Ascending aorta (tissue), 2 donors: ENCODE measurements at places on chromosomes 7 and 10. TPM values are rescaled to one million over a fixed set of nuclear protein-coding genes. Genes with fewer than 3 reads are reported as not detected.

CYP3A5 gene
- 0.43 TPM for total RNA-seq

COL28A1 gene
- total RNA-seq: 0.11 TPM

HECW1 gene
- not detected for total RNA-seq

GNA12 gene
- total RNA-seq: 61.0 TPM

OR6V1 gene
- total RNA-seq: not detected

DNA sequence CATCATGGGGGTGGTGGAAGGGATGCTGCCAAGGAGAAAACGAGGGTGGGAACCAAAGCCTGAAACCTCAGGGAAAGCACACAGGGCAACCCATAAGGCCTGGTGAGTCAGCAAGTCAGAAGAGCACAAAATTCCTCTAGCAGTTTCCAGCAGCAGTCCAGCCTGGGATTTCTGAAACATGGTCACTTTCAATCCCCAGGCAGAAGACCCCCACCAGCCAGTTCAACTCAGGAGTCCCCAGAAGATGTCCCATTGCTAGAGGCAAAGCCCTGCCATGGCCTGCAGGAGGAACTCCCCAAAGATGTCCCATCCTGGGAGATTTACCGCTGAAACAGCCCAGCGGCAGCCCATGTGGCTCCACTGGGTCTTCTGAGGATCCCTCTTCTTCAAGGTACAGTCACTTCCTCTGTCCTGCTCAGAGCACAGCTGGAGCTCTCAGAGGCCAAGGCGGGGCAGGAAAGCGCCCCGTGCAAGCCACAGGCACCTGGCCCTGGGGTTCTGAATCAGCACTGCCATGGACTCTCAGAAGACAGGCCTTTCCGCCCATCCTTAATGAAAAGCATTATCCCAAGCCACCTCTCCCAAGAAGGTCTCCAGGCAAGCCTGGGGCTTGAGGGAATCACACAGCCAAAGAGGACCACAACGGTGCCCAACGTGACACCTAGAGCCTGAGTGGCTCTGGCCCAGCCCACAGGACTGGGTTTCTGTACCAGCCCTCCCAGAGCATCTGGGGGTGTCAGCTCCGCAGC, 196.9 kb downstream of the GRID1 start:
- no peaks in the 10 kb centered on the region for H3K27me3 ChIP-seq
- H3K36me3 ChIP-seq: no peaks in the 10 kb centered on the region
- no peaks in the 10 kb centered on the region for H3K4me1 ChIP-seq
- no peak overlapping the region for H3K4me3 ChIP-seq

- no peak overlapping the region for H3K4me3 ChIP-seq
- peak overlapping the region; percentile 64 for H3K27ac ChIP-seq
- DNase-seq: peak; percentile 24
- H3K36me3 ChIP-seq: no peaks in the 10 kb centered on the region
Measured at GRCh38 chr10:78299851-78300468, 266.3 kb downstream of the RPS24 start.

DNA sequence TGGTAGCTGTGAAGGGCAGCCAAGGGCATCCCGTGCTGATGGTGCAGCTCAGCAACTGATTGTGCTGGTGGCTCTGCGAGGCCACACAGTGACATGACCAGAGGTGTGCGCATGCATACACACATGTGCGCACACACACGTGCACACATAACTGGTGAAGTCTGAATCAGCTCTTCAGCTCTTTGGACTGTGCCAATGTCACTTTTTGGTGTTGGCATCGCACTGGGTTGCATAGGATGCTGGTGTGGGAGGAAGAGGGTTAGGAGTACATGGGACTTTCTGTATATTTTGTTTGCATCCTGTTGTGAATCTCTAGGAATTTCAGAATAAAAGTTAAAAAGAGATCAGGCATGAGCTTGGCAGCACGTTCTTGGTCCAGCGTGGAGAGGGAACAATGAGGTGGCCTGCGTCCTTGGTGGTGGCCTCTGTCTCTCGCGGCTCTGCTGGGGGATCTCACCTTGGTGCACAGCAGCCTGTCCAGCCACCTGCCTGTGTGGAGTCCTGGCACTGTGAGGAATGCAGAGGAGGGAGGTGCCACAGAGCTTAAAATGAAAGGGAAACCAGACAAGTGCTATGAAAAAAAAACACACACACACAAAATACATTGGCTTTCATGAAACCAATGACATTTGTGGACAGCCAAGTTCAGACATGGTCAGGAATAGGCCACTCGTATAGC, 124.0 kb downstream of the TRRAP start:
- no peaks in the 10 kb centered on the region for H3K4me1 ChIP-seq
- H3K27ac ChIP-seq: no peak overlapping the region
- no peak overlapping the region for H3K4me3 ChIP-seq
- DNase-seq: no peak
- no peaks in the 10 kb centered on the region for H3K27me3 ChIP-seq
- H3K36me3 ChIP-seq: peaks cover 65% of the 10 kb centered on the region

DNA sequence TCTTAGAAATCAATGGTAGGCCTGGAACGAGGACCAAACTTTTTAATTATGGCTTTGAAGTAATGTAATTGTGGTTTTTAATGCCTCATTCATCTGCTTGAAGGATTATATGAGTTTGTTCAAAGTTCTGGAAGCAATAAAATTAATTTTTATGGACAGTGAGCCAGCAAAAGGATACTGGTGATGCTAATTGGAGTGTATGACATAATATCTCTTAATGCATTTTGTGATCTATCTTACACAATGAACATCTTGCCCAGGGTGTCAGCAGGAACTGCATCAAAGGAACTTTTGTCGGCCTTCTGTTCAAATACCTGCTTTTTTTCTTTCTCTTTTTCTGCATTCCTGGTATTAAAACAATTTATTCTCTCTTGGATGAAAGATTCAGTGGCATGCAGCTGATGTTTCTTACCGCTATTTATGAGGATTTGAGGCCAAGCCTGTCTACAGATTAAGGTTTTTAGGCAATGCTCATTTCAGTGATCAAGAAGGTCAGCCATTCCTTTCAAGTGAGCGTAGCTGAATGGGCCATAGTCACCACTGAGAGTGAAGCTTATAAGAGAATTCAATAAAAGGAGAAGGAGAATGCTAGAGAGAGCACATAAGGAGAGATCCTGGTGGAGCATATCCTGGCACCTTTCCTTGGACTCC, 974.8 kb downstream of the SORCS3 start:
- no peaks in the 10 kb centered on the region for H3K4me1 ChIP-seq
- H3K27ac ChIP-seq: no peak overlapping the region
- DNase-seq: no peak
- no peaks in the 10 kb centered on the region for H3K36me3 ChIP-seq
- no peak overlapping the region for H3K4me3 ChIP-seq

- no peak overlapping the region for H3K27ac ChIP-seq
- H3K27me3 ChIP-seq: peaks cover 32% of the 10 kb centered on the region
- DNase-seq: no peak
- no peaks in the 10 kb centered on the region for H3K36me3 ChIP-seq
Measured at GRCh38 chr10:123148414-123149161, 652 bp downstream of the HMX2 start.

GRCh38 chr7:114988755-114989375, 67.0 kb downstream of the MDFIC start:
- no peak for DNase-seq
- H3K27ac ChIP-seq: no peak overlapping the region
- H3K36me3 ChIP-seq: no peaks in the 10 kb centered on the region
- H3K27me3 ChIP-seq: no peaks in the 10 kb centered on the region
- H3K4me3 ChIP-seq: no peak overlapping the region

GRCh38 chr7:28230261-28230660, 49.7 kb upstream of the JAZF1 start:
- DNase-seq: no peak
- H3K36me3 ChIP-seq: no peaks in the 10 kb centered on the region
- H3K4me3 ChIP-seq: no peak overlapping the region
- H3K27me3 ChIP-seq: no peaks in the 10 kb centered on the region

DNA sequence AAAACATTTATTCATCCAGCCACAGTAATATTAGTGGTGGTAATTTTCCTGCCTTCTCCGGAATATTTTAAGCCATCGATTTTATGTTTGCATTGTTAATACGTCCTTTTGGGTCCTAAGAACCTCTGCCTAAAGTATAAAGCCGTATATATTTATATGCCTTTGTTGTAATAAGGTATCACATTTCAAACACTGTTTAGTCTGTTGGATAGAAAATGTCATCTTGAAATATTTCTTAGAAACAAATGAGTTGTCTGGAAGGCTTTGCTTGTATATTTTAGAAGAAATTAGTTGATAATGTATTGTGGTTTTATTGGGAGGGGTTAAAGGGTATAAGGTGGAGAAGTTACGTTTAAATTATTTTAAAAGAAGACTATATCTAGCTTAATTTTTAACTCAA, 11.1 kb downstream of the PRPF18 start:
- DNase-seq: no peak
- no peaks in the 10 kb centered on the region for H3K4me1 ChIP-seq
- peaks cover 28% of the 10 kb centered on the region for H3K36me3 ChIP-seq
- no peak overlapping the region for H3K27ac ChIP-seq
- no peaks in the 10 kb centered on the region for H3K27me3 ChIP-seq
- H3K4me3 ChIP-seq: no peak overlapping the region

DNA sequence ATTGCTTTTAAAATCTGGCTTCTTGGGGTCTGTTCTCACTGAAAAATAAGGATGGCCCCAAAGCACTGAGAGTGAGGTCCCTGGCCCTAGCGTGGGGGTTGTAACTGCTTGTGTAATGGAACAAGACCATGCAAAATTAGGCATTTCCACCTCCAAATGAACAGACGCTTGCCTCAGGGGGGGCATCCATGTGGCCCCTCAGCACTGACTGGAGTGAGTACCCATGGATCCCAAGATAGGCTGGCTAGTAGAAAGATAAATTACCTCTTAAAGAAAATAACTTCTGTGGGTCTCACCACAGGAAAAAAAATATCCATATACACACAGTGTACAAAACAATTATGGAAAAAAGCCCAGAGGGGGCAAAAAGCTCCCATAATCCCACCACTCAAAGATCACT, 15.2 kb upstream of the CPA1 start:
- H3K27me3 ChIP-seq: no peaks in the 10 kb centered on the region
- DNase-seq: no peak
- H3K4me1 ChIP-seq: peaks cover 4% of the 10 kb centered on the region
- no peak overlapping the region for H3K27ac ChIP-seq
- no peak overlapping the region for H3K4me3 ChIP-seq

DNA sequence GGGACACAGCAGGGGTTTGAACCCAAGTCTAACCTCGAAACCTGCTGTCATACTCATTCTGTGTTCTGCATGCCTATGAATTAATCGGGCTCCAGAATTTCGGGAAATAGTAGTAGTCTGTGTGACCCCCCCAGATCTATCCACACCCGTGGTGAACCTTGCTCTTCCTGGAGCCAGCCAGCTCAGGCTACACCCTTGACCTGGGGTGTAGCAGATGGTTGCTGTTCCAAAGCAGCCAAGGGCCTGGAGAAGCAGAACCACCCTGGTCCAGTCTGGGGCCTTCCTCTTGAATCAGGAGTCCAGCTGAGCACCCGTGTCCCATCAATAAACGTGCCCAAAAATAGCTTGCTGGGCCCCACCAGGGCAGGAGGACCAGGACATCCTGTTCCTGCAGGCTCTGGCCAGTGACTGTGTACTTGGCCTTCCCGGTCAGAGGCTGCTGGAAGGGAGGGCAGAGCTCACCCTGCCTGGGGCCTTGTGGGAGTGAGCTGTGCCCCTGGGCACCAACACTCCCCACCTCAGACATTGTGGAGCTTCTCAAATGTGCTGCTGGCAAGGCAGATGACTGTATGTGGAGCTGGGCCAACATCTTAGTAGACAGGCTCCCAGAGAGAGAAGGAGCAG, 101.2 kb upstream of the ZNF716 start:
- H3K4me1 ChIP-seq: no peaks in the 10 kb centered on the region
- H3K36me3 ChIP-seq: no peaks in the 10 kb centered on the region
- DNase-seq: no peak
- no peaks in the 10 kb centered on the region for H3K27me3 ChIP-seq
- H3K27ac ChIP-seq: no peak overlapping the region
- no peak overlapping the region for H3K4me3 ChIP-seq

DNA sequence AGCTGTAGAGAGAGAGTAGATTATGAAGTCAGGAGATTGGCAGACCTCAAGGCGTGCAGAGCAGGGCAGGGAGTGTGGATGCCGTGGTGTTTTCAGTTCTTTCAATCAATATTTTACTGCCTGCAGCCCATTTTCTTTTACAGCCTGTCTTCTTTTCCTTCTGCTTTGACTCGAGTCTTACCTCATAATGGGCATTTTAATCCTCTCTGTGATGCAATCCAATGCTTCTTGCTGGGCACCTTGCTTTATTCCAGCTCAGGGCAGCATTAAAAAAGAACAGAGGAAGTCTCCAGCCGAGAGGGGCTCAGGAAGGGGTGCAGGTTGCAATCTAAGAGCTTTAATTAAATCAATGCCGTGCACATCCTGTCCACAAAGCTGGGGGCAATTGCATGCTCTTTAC, 839.0 kb downstream of the LRMDA start:
- H3K36me3 ChIP-seq: no peaks in the 10 kb centered on the region
- no peaks in the 10 kb centered on the region for H3K4me1 ChIP-seq
- no peak for DNase-seq
- H3K27ac ChIP-seq: no peak overlapping the region
- H3K27me3 ChIP-seq: no peaks in the 10 kb centered on the region

DNA sequence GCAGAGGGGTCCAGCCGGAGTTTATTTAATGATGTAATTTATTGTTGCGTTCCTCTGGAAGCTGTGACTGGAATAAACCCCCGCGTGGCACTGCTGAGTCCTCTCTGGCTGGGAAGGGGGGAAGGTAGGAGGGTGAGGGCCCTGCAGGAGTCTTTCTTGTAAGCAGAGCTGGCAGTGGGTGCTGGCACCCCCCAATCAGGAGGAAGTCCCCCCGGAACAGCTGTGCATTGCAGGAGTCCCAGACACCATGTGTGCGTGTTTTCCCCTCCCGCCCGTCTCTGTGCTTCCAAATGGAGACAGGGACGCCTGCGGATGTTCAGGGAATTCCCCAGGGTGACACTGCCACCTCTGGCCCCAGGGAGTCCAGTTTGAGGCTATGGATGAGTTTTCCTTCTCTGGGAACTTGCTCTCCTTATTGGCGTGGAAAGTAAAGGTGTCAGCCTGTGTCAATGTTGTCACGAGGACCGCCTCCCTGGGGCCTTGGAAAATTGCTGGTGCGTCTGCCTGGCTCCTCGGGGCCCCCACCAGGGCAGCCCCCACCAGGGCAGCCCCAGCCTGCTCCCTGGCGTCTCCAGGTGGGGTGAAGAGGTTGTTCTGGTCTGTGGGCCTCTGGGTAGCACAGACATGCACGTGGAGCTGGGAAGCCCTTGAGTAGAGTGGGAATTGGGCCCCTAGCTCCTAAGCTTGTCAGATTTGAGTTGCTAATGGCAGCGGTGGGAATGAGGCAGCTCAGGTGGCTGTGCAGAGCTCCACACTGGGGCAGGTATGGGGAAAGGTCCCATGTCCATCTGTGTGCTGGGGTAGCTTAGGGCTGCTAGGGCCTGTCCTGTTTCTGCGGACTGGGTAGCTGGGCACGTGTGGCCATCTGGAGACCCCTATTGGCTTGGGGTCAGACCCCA, 2.7 kb downstream of the FZD9 start:
- DNase-seq: no peak
- peaks cover 12% of the 10 kb centered on the region for H3K36me3 ChIP-seq
- no peak overlapping the region for H3K27ac ChIP-seq
- no peak overlapping the region for H3K4me3 ChIP-seq
- no peaks in the 10 kb centered on the region for H3K27me3 ChIP-seq
- no peaks in the 10 kb centered on the region for H3K4me1 ChIP-seq

GRCh38 chr7:26492816-26493215, 201.2 kb downstream of the SNX10 start:
- H3K36me3 ChIP-seq: no peaks in the 10 kb centered on the region
- no peaks in the 10 kb centered on the region for H3K27me3 ChIP-seq
- DNase-seq: no peak
- H3K27ac ChIP-seq: no peak overlapping the region

- H3K27me3 ChIP-seq: no peaks in the 10 kb centered on the region
- H3K27ac ChIP-seq: no peak overlapping the region
- no peak for DNase-seq
- peaks cover 5% of the 10 kb centered on the region for H3K4me1 ChIP-seq
Measured at GRCh38 chr10:99929360-99929759, 80.4 kb downstream of the DNMBP start.
